ENCODE measurements at places on chromosomes 13 and 19. TPM values are rescaled to one million over a fixed set of nuclear protein-coding genes. Genes with fewer than 3 reads are reported as not detected.

DNA sequence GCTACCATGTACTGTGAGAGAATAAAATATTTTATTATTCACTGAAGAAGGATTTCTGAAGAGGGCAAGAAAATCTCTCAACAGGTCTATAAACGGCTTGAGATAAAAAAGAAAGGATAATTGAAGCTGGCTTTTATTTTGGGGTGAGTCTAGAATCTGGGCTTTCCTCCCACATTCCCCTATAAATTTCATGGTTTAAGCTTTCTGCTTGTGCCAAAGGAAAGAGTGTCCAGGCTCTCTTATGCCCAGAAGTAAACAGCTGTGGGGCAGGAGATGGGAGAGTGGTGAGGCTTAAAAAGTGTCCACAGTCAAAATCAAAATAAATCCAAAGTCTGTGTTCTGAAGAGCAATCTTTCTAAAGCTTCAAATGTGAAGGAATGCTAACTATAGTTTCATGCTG is 942.2 kb upstream of the MIR17HG start:
- no peaks in the 10 kb centered on the region for H3K27me3 ChIP-seq
- DNase-seq = no peak
- no peak overlapping the region for H3K27ac ChIP-seq

DNA sequence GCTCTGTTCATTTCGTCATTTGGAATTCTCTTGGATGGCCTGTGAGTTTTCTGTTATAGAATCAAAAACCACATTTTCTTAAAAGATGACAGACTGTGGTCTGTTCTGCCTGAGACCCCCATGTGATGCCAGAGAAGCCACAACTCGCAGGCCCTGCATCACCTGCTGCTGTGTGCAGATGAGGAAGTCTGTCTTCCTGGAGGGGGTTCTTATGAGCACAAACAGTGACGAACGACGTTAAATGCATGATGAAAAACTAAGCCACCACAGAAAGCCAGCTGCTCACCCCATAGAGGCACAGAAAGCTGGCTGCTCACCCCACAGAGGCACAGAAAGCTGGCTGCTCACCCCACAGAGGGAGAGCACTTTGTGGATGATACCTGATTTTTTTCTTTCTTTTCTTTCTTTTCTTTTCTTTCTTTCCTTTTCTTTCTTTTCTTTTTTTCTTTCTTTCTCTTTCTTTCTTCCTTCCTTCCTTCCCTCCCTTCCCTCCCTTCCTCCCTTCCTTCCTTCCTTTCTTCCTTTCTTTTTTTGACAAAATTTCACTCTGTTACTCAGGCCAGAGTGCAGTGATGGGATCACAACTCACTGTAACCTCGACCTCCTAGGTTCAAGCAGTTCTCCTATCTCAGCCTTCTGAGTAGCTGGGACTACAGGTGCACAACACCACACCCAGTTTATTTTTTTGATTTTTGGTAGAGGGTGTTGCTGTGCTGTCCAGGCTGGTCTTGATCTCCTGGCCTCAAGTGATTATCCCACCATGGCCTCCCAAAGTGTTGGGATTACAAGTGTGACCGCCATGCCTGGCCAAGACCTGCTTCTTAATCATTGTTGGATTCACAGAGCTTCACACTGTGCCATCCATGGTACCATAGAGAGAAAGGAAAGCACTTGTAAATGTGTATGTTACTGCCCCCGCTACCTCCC is 1191.4 kb downstream of the UQCRFS1 start:
- no peaks in the 10 kb centered on the region for H3K36me3 ChIP-seq
- no peaks in the 10 kb centered on the region for H3K27me3 ChIP-seq
- DNase-seq = no peak
- no peak overlapping the region for H3K27ac ChIP-seq

DNA sequence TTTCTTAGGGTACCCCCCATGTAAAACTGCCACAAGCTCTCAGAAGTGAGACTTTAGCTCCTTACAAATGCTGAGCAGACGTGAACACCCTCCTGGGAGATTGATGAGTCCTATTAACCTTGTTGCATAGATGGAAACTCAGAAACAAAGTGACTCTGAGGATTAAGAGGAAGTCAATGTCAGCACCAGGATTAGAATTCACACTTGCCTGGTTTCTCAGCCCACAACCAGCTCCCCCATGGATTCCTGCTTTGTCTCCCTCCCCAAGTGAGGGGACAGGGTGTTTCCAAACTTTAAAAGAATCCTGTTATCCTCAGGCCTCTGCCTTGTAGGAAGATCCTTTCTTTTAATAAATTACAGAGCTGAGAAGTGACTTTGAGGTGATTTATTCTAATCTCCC is 324.4 kb downstream of the NDFIP2 start:
- no peak for DNase-seq
- no peaks in the 10 kb centered on the region for H3K36me3 ChIP-seq
- H3K4me1 ChIP-seq = peaks cover 3% of the 10 kb centered on the region
- H3K27me3 ChIP-seq = no peaks in the 10 kb centered on the region
- no peak overlapping the region for H3K4me3 ChIP-seq

Gene KLHL1
- polyA plus RNA-seq = not detected

DNA sequence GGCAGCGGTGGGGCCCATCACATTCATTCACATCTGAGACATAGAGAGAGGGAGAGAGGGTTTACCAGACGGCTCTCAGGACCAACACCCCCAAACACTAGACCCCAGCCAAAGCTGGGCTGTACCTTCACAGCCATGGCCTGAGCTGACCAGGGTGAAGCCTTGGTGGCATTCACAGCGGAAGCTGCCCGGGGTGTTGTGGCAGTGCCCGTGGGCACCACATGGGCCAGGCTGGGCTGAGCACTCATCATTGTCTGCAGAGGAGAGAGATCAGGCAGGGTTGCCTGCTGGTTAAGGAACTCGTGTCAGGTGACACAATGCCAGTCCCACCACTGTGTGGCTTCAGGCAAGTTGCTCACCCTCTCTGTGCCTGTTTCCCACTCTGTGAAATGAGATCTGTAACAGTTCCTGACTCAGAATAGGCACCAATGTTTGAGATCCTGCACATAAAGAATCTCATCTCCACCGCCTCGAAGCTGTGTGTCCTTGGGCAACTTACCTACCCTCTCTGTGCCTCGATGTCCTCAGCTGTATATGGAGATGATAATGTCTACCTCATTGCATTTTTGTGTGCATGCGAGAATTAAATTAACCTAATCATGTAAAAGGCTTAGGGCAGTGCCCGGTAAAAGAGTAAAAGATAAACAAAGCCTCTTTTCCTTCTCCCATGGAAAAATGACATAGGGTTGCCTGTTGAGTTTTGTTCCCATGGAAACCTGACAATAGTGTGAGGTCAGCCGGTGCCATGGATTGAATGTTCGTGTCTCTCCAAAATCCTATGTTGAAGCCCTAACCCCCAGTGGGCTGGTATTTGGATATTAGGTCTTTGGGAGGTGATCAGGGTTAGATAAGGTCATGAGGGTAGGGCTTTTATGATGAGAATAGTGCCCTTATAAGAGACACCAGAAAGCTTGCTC is 22.9 kb downstream of the CCL25 start:
- peak; percentile 26 for DNase-seq
- H3K27me3 ChIP-seq = no peaks in the 10 kb centered on the region
- H3K4me3 ChIP-seq = no peak overlapping the region
- no peaks in the 10 kb centered on the region for H3K36me3 ChIP-seq
- no peaks in the 10 kb centered on the region for H3K4me1 ChIP-seq

- H3K27ac ChIP-seq = no peak overlapping the region
- no peaks in the 10 kb centered on the region for H3K27me3 ChIP-seq
- DNase-seq = peak; percentile 50
- H3K4me1 ChIP-seq = peaks cover 17% of the 10 kb centered on the region
Measured at GRCh38 chr19:55088543-55089341, 13.1 kb downstream of the EPS8L1 start.

Gene GZMM
- 2.4 TPM for polyA plus RNA-seq

Measured in lung (tissue), 17 donors.